Epithelial cell of proximal tubule (primary cell): ENCODE measurements at places on chromosomes 7 and 10.
A peak's percentile ranks its signal among the peaks of the same experiment; 100 is the strongest.

DNA sequence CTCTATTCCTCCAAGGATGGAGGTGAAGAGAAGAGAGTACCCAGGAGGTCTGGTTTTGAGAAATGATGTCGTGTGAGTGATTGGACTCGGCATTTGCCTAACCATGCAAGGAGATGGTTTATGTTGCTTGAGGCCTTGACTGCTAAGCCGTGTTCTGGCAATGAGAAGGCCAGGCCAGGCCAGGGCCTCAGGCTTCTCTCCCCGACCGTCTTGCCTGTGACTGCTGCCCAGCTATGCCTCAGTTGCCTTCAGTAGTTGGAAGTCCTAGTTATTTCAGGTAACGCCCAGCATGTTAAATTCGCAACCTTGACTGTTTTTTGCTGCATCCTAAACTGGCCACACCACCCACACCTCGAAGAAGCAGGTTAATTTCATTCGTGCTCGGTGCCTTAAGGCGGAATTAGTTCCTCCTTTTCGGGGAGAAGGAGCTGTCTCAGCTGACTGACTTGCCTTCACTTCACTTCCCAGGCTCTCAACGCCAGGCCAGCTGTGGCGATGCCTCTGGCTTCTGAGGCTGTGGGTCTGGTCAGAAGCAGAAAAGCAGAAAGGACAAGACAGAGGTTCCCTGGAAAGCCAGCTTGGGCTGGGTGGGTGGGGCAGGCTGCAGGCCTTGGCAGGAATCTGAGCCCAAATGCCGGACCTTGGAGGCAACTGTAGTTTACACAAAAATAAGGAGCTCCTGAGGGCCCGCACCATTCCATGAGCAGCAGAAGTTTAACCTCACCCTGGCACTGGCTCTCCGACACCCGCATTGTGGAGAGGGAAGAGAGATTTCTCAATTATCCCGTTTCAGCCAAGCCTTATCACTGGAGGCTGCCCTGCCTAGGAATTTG lies 61.9 kb upstream of the SAMD8 start:
- no peak for DNase-seq

DNA sequence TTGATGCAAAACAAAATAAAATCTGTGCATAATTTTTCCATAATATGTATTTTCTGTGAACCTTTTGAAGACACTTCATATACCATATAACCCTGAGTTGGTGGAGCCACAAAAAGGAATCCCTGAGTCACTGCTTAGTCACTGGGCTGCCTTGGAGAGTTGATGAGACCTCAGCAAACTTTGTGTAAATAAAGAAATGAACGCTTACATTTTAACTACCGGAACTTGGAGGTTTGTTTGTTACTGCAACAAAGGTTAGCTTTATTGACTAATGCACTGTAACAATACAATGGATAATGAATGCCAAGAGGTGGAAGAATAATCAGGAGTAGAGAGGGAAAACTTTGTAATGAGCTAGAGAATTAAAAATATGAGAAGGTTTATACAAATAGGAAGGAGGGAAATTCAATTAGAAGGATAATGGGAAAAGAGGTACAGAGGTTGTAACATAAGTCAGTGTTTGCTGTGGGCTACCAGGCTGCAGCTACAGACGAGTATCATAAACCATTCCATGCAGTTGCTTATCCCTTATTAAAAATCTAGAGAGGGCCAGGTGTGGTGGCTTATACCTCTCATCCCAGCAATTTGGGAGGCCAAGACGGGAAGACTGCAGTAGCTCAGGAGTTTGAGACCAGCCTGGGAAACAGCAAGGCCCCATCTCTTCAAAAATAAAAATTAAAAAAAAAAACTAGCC lies 1042.1 kb downstream of the TYW1 start:
- peak; percentile 33 for DNase-seq

DNA sequence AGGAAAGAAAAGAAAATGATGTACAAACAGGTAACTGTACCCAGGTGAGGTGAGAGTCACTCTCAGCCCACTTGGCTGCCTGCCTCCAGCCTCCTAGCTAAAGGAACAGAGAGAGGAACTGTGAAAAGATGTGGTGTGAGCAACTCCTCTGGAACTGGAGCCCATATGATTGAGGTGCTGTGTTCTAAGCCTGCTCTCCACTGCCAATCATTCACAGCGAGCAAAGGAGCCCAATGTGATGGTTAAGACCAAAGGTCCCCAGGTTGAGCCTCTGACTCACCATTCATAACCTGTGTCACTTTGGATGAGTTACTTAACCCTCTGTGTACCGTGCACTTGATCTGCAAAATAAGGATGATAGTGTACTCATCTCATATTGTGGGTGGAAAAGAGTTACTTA lies 868.1 kb upstream of the AUTS2 start:
- DNase-seq, result no peak

DNA sequence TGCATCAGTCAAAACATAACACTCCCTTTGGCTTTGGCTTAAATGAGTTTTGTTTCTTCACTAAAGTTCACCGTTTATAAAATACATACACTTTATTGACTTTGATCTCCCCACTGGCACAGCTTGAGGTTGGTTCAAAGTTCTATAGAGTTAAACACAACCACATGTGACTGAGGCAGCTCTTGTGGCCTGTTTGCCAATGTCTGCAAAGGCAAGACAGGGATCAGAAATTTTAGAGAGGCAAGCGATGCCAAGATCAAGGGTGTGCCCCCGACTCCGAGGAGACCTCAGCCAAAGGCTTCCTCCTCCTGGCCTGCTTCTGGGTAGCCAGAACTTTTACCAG lies 129.8 kb upstream of the JCAD start:
- no peak for DNase-seq

DNA sequence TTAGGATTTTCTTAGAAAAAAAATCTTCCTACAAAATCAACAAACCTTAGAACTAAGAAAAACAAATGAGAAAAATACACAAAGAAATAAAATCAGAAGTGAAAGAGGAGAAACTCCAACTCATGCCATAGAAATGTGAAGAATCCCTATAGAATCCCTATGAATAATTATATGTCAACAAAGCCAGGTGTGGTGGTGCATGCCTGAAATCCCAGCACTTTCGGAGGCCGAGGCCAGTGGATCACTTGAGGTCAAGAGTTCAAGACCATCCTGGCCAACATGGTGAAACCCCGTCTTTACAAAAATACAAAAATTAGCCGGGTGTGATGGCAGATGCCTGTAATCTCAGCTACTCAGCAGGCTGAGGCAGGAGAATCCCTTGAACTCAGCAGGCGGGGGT lies 27.1 kb downstream of the ACSM6 start:
- DNase-seq, result no peak

- no peak for DNase-seq
Measured at GRCh38 chr10:44506386-44506785, 121.5 kb upstream of the CXCL12 start.

GRCh38 chr10:103598654-103599115 lies 105.2 kb downstream of the NEURL1 start:
- DNase-seq, result no peak

- no peak for DNase-seq
Measured at GRCh38 chr7:20447021-20447650, 116.4 kb downstream of the ITGB8 start.

DNA sequence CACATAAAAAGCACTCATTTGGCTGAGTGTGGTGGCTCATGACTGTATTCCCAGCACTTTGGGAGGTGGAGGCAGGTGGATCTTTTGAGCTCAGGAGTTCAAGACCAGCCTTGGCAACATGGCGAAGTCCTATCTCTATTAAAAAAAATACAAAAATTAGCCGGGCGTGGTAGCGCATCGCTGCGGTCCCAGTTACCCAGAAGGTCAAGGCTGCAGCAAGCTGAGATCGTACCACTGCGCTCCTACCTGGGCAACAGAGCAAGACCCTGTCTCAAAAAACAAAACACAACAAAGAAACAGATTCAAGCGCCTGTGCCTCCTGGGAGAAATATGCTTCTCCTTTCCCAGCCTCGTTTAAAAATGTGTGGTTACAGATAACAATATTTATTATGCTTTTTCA lies 2.2 kb upstream of the ABCF2 start:
- no peak for DNase-seq

DNA sequence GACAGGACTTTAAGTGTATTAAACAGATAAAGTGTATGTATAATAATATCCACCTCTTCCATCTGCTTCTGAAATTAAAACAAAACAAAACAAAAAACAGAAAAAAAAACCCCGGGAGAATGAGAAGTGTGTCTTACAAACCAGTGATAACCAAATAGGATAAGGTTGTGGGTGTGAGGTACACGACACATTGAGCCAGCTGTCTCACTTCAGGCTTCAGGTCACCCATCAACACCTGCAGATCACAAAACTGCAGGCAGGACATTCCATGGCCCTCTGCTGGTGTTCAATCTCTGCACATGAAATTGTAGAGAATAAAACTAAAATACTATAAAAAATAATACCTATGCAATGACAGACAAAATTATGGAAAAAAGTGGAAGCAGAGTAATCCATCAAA lies 339.9 kb downstream of the SFMBT2 start:
- no peak for DNase-seq

GRCh38 chr10:132943058-132943790 lies 854 bp upstream of the CFAP46 start:
- DNase-seq, result no peak

DNA sequence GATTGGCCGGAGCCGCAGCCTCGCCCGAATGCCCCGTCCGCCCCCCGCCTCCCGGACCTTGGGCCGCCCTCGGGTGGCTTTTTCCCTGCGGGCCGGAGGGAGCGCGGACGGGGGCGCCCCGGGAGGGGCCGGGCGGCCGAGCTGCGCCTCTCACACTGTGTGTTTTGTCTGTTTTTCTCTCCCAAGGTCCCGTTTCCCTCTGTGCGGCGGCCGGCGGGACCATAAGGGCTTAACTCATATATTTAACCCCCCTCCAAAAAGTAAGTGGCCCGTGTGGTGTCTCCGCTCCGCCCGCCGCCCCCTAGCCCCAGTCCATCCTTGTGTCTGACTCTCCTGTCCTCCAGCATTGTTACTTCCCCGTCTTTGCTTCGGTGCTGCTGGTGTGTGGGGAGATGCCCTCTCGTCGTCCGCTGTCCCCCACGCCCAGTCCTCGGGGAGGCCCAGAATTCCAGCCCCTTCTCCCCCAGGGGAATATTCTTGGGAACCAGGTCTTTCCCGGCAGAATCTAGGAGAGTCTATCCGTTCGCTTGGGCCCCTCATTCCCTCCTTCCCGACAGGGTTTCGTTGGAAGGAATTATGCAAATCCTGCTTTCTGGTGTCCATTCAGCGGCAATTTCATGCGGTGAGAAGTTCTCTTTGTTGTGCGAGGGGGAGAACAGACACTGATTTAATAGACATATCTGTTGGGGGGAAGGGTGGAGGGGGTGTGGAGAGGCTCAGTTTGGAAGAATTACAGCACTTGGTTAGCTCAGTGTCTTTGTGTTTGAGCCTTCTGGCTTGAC lies 1.3 kb downstream of the LCOR start:
- no peak for DNase-seq

- DNase-seq, result no peak
Measured at GRCh38 chr10:4918236-4918635, 45.0 kb upstream of the AKR1C1 start.

GRCh38 chr7:108627476-108628051 lies 57.9 kb downstream of the DNAJB9 start:
- DNase-seq, result no peak

- DNase-seq, result no peak
Measured at GRCh38 chr7:4769761-4770160, 5.7 kb upstream of the AP5Z1 start.

- no peak for DNase-seq
Measured at GRCh38 chr10:73785721-73786511, 510 bp downstream of the ZSWIM8 start.

DNA sequence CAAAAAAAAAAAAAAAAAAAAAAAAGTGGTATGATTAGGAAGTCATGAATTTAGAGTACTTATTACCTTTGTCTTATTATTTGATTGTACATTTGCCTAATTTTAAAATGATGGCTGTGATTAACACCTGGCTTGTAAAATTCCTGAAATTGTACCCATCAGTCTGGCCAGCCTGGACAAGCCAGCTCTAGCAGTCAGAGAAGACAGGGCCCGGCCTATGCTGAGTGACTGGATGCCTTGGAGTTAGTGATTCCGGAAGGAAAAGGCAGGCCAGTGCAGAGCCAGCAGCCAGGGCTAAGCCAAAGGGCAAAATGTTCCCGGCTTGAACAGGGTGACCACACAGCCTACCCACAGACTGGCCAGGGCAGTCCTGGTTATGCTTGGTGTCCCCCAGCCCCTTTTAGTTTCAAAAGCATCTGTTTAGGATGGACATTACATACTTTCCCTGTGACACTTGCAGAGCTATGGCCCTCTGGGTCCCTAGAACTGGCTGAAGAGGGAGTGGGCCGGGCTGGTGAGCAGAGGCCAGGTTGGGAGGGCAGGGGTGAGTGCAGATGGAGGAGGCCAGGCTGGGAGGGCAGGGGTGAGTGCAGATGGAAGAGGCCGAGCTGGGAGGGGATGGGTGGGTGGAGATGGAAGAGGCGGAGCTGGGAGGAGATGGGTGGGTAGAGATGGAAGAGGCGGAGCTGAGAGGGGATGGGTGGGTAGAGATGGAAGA lies 61.7 kb downstream of the PROSER2 start:
- no peak for DNase-seq

GRCh38 chr7:45007106-45007505 lies 7.1 kb downstream of the CCM2 start:
- no peak for DNase-seq

GRCh38 chr10:15504101-15504840 lies 133.2 kb upstream of the FAM171A1 start:
- DNase-seq, result no peak

- DNase-seq, result no peak
Measured at GRCh38 chr7:67455508-67455907, 458.9 kb downstream of the TYW1 start.

- peak; percentile 47 for DNase-seq
Measured at GRCh38 chr7:134448356-134449229, 10.3 kb downstream of the AKR1B1 start.

GRCh38 chr7:155746188-155746587 lies 66.1 kb downstream of the SHH start:
- DNase-seq, result no peak

DNA sequence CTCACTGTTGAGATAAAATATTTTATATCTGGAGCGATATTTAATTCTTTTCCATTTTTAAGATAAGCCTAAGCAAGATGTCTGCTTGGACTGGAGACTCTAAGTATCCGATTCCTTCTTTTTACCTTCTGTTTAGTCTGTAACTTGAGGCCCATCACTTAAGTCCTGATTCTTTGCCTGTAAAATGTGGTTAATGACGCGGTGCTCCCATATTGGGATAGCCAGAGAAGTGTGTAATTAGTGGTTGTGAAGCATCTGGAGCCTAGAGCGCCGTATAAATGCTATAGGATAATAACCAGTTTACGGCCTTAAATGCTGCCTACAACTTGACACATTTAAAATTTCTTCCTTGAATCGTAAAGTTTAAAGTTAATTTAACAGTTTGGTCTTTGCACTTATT lies 132.9 kb downstream of the CHN2 start:
- DNase-seq, result no peak
